ENCODE measurements at places on chromosomes 2 and 18.

DNA sequence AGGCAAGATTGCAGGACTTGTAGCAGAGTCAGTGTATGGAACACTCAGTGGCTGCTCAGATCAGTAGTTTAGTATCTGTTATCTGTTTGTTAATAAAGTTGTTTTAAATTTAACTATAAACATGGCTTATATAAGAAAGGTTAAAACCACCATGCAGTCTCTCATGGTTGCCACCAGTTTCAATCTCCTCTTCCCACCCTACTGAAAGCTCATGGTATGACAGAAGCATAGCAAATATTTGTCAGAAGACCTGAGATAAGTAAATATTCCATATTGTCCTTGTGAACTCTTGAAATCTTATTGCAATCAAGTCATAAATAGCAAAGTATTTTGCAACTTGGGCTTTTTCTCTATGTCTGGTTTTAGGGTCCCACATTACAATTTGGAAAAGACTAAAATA is 2.1 kb upstream of the COL5A2 start:
- DNase-seq = no peak

DNA sequence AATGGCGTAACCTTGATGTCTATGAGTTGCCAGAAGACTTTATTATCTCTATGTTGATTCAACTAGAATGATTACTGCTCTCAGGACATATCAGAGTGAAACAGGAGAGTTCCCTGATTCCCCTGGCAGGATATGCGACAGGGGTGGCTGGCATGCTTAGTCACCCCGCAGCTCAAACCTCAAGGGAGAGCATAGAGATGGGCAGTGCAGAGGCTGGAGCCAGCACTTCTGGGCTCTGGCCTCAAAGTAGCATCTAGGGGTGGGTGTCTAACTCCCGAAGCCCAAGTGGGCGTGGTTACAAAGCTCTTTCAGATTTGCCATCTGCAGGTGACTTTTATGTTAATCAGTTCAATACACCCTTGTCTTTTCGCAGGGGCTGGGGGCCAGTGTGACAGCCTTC is 391.6 kb downstream of the ADCYAP1 start:
- no peak for DNase-seq

GRCh38 chr2:208077276-208077675 is 47.0 kb downstream of the CRYGD start:
- no peak for DNase-seq

DNA sequence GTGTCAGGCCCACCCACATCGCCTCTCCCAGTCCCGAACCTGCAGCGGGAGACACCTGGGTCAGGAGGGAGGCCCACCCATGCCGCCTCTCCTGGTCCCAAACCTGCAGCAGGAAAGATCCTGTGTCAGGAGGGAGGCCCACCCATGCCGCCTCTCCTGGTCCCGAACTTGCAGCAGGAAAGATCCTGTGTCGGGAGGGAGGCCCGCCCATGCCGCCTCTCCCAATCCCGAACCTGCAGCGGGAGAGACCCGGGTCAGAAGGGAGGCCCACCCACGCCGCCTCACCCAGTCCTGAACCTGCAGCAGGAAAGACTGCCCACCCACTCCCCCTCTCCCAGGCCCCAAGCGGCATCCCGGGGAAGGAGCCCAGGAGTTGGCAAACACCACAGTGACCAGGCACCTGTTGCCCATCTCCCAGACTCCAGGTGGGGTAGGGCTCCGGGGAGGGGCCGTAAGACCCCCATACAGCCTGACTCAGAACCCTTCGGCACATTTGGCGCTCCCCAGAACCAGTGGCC is 7.8 kb downstream of the SLC66A2 start:
- DNase-seq = no peak

GRCh38 chr2:98134172-98135005 is 47.4 kb downstream of the VWA3B start:
- no peak for DNase-seq

DNA sequence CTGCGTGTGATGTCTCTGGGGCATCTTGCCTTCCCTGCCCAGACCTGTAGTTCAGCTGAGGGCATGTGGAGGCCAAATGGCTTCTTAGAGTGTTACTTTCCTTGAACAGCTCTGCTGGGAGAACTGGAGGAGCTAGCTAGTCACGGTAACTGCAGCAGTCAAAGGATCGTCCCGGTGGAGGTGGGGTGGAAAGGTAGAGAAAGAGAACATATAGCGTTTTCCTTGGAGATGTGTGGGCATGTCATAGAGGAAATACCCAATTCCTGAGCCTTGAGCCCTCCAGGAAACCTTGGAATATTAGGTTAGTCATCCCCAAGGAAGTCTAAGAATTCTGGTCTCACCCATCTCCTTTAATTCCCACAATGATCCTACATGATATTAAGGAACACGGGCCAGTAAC is 33.5 kb upstream of the IL37 start:
- DNase-seq = no peak

DNA sequence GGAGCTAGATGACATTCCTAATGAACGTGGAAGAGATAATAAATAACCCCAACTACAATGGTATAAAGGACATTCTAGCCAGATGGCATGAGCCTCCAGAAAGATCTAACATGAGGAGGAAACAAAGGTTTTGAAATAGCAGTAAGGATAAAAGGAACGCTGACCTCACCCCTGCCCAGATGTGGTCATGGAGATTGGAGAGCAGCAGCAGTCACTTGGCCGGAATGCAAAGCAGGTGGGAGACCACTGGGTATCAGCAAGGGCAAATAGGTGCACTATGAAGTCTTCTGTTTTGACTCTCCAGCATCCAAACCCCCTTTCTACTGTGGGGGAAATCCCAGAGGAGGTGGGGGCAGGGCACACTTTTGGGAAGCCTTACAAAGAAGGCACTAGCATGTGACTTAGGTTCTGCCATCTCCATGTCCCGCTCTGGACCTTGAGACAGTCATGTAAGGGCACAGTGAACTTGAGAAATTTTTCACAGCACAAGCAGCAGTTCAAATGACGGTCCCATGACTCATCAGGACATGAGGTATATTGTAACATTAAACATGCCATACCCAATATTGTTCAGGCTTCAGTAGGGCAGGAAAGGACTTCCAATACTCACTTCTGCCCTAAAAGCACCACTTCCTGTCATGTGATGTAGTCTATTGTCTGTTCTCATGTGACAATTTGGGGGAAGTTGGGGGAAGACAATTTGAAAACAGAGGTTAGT is 55.2 kb downstream of the METTL4 start:
- DNase-seq = no peak

GRCh38 chr18:63302220-63302619 is 17.3 kb downstream of the BCL2 start:
- DNase-seq = no peak

DNA sequence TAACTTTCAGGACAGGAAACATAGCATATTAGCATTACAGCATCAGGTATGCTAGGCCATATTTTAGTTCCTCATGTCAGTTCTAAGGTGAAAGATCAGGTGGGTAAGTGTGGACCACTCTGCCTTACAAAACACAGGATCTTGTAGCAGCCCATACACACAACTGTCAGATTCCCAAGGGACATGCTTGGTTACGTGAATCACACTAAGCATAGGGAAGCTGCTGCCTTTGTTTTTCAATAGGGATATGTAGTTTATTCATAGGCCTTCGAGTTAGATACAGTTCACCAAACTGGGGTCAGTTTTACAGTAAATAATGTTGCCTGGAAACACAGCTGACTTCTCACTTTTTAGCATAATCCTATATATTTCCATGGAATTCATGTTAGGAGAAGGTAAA is 116.1 kb upstream of the OTX1 start:
- no peak for DNase-seq

- no peak for DNase-seq
Observed at GRCh38 chr18:59893971-59894370, 5.8 kb upstream of the PMAIP1 start.

- DNase-seq = no peak
Observed at GRCh38 chr2:96891591-96892333, 21.9 kb upstream of the SEMA4C start.

GRCh38 chr2:218962859-218963492 is 3.5 kb downstream of the CDK5R2 start:
- DNase-seq = peak; percentile 15

DNA sequence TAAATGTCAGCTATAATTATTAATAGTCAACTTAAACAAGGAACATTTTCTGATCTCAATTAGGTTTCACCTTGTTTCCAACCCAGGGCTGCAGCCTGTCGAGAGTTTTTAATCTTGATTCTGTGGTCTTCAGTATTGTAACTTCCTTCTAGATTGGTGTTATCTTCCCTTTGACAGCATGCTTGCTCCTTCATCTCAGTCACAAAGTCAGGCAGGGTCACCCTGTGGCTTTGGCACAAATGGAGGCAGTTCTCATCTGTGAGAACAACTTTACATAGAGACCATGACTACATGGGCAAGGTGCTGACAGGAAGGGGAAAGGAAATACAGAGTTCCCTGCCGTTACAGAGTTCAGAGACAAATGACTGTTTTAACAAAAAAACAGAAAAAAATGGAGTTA is 50.5 kb downstream of the HNRNPLL start:
- DNase-seq = no peak

GRCh38 chr2:105804266-105804665 is 59.6 kb downstream of the NCK2 start:
- DNase-seq = no peak

GRCh38 chr2:168649105-168649504 is 153.3 kb upstream of the NOSTRIN start:
- DNase-seq = no peak

DNA sequence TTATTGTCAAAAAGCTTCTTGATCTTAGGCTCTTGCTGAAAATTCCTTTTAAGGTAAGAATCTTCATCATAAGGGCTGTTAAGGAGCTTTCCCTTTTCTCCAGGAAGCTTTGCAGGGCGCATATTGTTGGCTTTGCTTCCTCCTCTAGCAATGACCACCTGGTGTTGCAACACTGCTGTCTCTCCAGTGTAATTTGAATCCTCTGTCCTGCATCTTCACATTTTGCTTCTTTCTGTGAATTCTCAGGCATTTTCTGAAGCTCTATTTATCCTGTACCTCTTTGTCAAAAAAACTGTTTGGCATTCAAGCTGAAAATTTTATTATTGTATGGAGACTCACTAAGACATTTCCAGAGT is 533.1 kb upstream of the CHAC2 start:
- no peak for DNase-seq

Measured in stimulated activated CD8-positive, alpha-beta memory T cell treated with anti-CD3 and anti-CD28 coated beads, Interleukin-12 subunit alpha, Interleukin-12 subunit beta, amount 100 ng/mL, for 1 hour (primary cell).